ENCODE measurements at places on chromosomes 5 and 9.

DNA sequence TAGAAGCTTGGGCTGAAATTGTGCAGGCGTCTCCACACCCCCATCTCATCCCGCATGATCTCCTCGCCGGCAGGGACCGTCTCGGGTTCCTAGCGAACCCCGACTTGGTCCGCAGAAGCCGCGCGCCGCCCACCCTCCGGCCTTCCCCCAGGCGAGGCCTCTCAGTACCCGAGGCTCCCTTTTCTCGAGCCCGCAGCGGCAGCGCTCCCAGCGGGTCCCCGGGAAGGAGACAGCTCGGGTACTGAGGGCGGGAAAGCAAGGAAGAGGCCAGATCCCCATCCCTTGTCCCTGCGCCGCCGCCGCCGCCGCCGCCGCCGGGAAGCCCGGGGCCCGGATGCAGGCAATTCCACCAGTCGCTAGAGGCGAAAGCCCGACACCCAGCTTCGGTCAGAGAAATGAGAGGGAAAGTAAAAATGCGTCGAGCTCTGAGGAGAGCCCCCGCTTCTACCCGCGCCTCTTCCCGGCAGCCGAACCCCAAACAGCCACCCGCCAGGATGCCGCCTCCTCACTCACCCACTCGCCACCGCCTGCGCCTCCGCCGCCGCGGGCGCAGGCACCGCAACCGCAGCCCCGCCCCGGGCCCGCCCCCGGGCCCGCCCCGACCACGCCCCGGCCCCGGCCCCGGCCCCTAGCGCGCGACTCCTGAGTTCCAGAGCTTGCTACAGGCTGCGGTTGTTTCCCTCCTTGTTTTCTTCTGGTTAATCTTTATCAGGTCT is at the start of gene C9orf72:
TSS of gene C9orf72 (minus strand) at position 564 of the 716 bp plus-strand sequence. CDS start 6,361 bp downstream, outside the sequence.
- H3K27me3 ChIP-seq = no peaks in the 10 kb centered on the region
- peak within 1 kb of the TSS; percentile 61 for H3K4me3 ChIP-seq
- H3K36me3 ChIP-seq = no peaks in the 10 kb centered on the region
- peak within 1 kb of the TSS; percentile 82 for H3K27ac ChIP-seq
- DNase-seq = peak; percentile 55
- H3K4me1 ChIP-seq = no peaks in the 10 kb centered on the region

GRCh38 chr5:66340786-66341185 is 196.7 kb downstream of the SREK1 start:
- no peaks in the 10 kb centered on the region for H3K27me3 ChIP-seq
- H3K4me1 ChIP-seq = no peaks in the 10 kb centered on the region
- no peaks in the 10 kb centered on the region for H3K36me3 ChIP-seq
- no peak for DNase-seq

DNA sequence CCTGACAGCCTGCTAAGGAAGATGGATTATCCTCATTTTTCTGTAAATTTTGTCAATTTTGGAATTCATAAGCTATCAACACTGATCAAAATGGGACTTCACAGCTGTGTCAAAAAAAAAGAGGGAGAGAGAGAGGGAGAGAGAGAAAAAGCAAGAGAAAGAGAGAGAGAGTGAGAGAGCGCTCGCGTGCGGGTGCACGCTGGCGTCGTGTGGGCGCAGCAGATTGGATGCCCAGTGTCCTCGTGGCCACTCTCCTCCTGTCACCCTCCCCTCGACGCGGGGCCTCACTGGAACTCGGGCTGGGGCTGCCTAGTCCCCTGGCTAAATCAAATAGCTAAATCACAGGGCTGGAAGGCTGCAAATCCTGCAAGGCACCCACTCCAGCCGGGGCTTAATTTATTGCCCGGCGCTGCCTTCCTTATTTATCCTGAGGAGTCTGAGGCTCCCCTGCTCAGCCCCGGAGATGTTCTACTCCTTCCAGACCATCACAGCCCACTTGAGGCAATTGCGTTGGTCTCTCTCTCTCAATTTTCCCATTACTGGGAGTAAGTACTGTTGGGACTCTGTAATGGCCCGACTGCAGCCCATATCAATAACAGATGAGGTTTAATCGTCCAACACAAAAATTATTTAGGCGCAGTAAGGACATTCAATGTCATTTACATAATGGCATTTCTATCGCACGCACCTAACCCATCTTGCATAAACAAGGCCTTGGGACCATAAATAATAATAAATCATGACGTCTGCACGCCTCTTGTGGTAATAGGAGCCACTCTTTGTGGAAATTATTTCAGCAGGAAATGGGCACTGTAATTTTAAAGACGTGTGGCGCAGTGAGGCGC is 94.2 kb downstream of the PAX5 start:
- no peak overlapping the region for H3K27ac ChIP-seq
- H3K4me1 ChIP-seq = no peaks in the 10 kb centered on the region
- DNase-seq = no peak
- H3K4me3 ChIP-seq = no peak overlapping the region

- DNase-seq = no peak
- no peaks in the 10 kb centered on the region for H3K27me3 ChIP-seq
- no peaks in the 10 kb centered on the region for H3K36me3 ChIP-seq
These were observed 144.1 kb upstream of the IER5L start for GRCh38 chr9:129322022-129322621.

- no peaks in the 10 kb centered on the region for H3K4me1 ChIP-seq
- H3K4me3 ChIP-seq = no peak overlapping the region
- H3K27ac ChIP-seq = no peak overlapping the region
- no peaks in the 10 kb centered on the region for H3K27me3 ChIP-seq
- no peaks in the 10 kb centered on the region for H3K36me3 ChIP-seq
These were observed 420.9 kb downstream of the SPOCK1 start for GRCh38 chr5:137078171-137078665.

Measured in fibroblast of lung (primary cell).